Stimulated activated CD4-positive, alpha-beta T cell treated with anti-CD3 and anti-CD28 coated beads, Interleukin-1b, Interleukin-23, amount 100 ng/mL, for 48 hours (primary cell): ENCODE measurements at places on chromosomes 11 and 22.

DNA sequence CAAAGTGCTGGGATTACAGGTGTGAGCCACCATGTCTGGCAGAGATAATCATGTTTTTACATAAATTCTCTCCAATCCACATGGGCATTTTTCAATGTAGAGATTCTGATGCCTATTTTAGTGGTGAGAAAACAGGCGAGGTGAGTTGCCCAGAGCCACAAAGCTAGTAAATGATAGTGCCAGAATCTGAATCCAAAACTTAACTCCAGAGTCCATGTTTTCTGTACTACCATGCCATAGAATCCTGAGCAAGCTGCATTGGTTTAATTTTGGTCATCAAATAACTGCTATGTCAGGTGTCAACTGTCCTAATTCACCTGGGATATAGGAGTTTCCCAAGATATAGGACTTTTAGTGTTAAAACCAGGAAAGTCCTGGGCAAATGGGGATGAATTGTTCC, 13.6 kb downstream of the NEFH start:
- DNase-seq, result no peak

- no peak for DNase-seq
Observed at GRCh38 chr11:118341815-118342489, 553 bp downstream of the CD3D start.

DNA sequence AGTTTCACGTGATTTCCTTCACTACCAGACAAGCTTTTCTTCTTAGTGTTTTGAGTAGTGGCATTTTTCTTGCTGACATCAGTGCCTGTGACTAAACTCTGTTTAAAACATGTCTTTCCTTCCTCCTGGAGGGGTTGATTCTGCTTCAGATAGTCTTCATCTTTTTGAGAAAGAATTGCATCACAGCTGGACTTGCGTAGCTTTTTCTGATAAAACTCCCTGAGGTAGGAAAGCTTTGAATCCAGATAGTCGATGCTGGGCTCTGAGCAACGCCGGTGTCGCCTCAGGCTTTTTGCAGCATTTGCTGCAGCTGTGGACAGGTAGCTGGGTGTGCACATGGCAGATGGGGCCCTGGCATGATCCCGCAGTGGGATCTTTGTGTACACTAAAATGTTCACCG, 131.7 kb downstream of the ARHGAP20 start:
- no peak for DNase-seq

GRCh38 chr11:33480626-33481025, 220.0 kb downstream of the C11orf91 start:
- no peak for DNase-seq

- no peak for DNase-seq
Observed at GRCh38 chr11:12293486-12293885, 83.9 kb upstream of the PARVA start.

DNA sequence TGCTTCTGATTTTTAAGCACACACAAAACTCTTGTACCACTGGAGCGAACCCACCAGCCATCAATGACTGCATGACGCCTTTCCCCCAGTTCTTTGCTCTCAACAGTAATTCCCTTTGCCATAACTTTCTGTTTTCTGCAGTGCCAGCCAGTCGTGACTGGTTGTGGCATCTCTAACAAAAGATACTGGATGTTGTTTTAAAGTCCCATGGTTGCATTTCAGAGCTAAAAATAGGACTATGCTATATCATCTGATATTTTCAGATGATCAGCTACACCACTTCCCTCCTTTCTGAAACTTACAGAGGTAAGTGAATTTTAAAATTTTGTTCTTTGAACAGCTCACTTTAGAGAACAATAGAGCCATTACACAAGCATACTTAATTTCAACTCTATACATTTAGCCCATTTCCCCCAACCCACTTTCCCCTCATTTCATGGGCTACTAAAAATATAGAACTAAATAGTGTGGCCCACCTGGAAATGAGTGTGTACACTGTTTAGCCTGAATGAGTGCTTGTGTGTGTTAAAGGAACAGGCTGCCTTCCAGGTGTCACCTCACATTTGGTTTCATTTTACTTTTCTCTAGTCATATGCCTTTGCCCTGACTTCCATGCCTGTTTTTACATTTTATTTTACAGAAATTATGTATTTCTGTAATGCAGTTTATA, 136.9 kb upstream of the ZC3H12C start:
- DNase-seq, result no peak

DNA sequence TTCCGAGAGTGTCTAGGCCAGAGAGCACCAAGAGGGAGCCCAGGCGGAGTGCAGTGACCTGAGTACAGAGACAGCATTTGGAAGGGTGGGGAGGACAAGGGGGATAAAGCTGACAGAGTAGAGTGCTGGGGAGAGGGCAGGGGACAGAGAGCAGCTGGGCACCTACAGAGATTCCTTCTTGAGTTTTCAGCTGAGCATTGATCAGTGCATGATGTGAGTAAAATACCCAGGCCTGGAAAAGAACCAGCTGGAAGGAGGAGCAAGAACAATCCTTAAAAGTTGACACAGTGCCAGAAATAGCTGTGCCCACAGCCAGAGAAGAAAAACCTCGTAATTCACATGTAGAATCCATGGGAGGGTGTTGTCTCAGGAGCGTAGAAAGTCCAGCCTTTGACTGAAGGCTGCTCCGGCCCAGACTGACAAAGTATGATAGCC, 33.9 kb upstream of the PANX2 start:
- no peak for DNase-seq

DNA sequence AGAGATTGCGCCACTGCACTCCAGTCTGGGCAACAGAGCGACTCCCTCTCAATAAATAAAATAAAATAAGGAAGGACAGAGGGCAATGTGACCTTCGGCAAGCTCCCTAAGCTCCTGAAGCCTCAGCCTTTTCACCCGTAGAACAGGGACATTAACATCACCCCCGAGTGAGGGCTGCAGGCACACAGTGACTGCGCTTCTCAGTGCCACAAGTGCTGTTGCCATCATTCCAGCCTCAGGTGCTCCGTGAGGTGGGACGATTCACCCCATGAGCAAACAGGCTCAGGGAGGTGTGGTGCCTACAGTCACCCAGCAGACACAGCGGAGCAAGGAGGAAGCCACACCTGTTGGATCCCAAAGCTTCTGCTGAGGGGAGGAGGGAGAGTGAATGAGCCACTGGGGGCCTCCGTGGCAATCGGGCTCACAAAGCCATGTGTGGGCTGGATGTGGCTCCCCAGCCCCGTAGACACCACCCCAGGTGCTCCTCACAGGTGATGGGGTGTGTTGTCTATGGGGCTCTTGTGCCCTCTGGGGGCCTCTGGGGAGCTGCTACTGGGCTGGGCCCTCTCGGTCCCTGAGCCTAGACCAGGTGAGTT, 9.1 kb upstream of the TCF20 start:
- DNase-seq, result no peak

DNA sequence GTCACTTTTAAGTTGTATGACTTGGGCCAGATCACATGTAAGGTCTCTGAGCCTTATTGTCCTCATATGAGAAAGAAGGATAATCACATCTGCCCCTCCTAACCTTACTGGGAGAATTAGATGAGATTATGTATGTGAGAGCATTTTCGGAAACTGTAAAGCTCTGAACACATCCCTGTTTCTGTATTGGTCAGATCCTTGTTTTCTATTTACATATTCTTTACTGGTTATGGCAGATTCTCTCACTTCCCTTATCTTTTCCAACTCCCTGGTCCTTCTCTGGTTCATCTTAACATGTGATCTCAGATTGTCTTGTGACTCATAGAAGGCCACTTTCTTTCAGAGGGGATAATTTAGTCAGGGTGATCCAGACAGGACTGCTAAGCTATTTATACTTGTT, 41.8 kb downstream of the CCDC81 start:
- DNase-seq, result no peak

DNA sequence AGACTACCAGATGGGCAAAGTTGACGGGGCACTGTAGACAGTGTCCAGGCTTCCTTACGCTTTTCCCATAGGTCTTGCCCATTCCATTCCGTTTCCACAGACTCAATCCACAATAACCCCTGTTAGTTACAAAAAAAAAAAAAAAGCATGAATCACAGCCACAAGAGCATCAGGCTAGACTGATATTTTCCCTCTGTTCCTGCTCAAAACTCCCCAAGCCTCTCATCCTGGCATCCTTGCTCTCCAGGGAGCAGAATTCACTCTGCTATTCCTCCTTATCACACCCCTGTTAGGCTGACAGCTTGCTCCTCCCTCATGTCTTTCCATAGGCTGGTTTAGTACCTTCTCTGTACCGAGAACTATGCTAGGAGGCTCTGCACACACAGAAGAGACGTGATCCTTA, 42.2 kb downstream of the TMEM123 start:
- DNase-seq, result no peak

GRCh38 chr11:22984045-22984444, 123.8 kb upstream of the CCDC179 start:
- DNase-seq, result no peak

GRCh38 chr22:22030493-22031182, 48.1 kb upstream of the TOP3B start:
- no peak for DNase-seq

DNA sequence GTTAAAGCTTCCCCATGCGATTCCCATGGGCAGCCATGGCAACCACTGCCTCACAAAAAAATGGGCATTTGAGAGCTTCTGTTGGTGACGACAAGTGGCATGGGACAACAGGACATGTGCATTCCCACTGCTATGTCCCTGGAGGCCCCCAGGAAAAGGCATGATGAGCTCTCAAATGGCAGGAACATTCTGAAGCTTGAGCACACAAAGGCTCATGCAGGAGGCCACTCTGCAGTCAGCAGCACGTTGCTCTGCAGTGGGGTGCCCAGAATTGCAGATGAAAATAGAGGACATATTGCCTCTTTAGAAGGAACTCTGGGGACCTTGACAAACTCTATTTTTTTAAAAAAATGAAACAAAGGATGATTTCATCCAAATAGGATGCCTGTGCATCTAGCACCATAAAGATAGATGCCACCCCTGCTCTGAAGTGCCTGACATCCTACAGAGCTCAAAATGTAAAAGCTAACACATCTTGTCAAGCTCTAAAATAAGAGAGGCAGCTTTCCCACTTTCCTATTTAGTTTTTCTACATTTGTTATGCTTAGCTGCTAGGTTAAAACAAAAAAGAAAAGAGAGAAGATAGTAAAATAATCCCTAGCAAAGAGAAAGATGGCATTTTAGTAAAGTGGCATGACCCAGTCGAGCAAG, 277.6 kb upstream of the ZC3H12C start:
- no peak for DNase-seq

DNA sequence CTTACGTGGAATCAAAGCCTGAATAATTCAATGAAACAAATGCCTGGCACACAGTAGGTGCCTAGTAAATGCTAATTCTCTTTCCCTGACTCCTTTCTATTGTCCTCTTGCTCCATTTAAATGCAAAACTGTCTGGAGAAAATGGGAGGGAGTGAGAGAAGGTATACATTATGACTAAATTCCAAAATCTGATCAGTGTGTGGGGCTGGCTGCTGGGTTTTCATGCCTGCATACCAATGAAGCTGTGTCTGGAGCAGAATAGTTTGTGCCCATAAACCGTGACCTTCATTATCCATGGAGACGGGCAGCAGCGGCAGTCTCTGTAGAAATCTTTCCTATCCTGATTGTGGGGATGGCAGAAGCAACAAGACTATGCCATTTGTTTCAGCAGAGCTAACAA, 223.4 kb upstream of the ZBED5 start:
- no peak for DNase-seq

- DNase-seq, result no peak
Observed at GRCh38 chr11:119505861-119506260, 82.9 kb upstream of the THY1 start.

DNA sequence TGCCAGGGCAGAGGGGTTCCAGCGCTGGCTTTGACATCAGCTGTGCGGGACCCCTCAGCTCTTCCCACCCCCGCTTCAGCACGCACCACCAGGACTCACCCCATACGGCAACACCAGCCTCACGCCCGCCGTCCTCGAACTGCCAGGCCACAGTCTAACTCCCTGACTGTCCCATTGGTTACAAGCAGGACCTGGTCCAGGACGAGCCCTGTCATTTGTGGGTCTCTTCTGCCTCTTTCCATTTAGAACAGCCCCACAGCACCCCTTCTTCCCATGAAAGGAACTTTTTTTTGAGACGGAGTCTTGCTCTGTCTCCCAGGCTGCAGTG, 81.7 kb downstream of the PHF21B start:
- no peak for DNase-seq

DNA sequence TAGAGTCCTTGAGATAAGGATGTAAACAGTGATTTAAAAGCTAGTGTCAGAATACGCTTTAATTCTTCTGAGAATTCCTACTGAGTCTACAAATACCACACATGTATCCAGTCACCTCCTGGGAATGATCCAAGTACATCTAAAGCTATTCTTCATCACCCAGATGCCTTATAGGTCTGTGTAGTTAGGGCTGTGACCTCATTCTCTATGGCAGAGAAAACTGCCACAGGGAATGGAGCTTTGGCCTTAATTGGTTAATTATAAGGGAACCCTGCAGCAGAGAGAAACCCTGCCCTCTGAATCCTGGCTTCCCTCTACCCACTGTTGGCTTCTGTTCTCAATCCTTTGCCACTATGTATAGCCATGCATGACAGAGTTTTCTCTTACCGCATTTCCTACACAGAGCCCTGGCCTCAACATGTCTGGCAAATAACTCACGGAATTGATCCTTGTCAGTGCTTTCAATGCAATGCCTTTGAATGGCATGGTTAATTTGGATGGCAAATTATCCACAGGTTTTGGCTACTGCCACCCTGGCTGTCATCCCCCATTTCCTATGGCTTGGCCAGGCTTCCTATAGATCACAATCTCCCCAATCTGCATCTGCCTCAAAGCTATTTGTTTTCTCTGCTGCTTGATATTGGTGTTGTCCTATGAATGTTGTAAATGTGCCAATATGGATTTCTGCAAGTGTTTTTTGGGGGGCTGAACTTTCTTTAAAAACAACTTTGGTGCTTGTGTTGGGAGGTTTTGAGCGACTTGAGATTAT, 2.9 kb downstream of the DIXDC1 start:
- DNase-seq, result no peak

- no peak for DNase-seq
Observed at GRCh38 chr22:26906464-26906863, 249.1 kb downstream of the MIAT start.
